ENCODE measurements at places on chromosomes 1 and 21.

GRCh38 chr1:43329995-43330751, 7.4 kb upstream of the MPL start:
- H3K4me3 ChIP-seq = no peak overlapping the region
- H3K27ac ChIP-seq = no peak overlapping the region
- H3K4me1 ChIP-seq = no peaks in the 10 kb centered on the region
- no peaks in the 10 kb centered on the region for H3K27me3 ChIP-seq

GRCh38 chr1:62528015-62528414, 69.3 kb upstream of the ANGPTL3 start:
- no peak for DNase-seq
- H3K27ac ChIP-seq = no peak overlapping the region
- no peaks in the 10 kb centered on the region for H3K4me1 ChIP-seq
- no peaks in the 10 kb centered on the region for H3K36me3 ChIP-seq

- no peak for DNase-seq
- no peaks in the 10 kb centered on the region for H3K36me3 ChIP-seq
- no peaks in the 10 kb centered on the region for H3K4me1 ChIP-seq
Observed at GRCh38 chr1:70509996-70510876, 99.2 kb downstream of the CTH start.

DNA sequence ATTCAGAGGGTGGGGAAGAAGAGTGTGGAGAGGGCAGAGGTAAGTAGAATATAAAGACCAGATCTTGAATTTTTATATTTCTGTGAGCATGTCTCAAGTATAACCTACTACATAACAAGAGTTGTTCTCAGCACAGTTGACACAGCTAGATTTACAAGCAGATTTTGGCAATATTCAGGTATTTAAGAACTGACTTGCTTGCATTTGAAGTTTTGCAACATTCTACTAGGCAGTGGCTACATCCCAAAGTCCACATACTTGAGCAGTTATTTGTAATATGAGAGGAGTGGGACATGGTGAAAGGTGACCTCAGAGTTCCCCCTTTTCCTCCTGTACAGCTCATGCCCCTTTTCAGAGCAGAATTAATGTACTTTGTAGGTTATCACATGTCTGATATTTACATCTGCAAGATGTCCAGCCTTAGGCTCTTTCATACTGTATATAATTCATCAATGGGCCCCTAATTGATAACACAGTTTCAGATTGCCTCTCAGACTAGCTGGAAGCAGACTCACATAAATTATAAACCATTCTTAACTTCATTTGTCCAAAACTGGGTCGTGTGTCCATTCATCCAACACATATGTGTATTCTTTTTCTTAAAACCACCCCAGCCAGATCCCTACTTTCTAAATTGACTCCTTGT, 136.7 kb upstream of the RAVER2 start:
- H3K4me1 ChIP-seq = no peaks in the 10 kb centered on the region
- H3K4me3 ChIP-seq = no peak overlapping the region

DNA sequence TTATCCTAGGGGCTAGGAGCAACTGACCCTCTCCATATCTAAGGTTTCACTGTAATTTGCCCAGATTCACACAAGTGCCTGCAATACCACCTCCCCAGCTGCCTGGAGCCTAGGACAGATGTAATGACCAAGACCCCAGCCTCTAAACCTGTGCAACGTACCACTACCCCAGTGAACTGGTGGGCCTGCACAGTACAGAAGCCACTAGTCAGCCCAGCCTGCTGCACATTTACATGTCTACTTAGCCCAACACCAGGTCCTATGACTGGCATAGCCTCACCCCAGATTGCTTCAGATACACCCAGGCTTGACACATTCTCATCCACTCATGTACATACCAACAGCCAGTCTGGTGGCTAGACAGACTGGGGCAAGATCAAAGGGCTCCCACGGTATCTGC, 1336.6 kb downstream of the BRINP3 start:
- H3K27me3 ChIP-seq = no peaks in the 10 kb centered on the region
- no peaks in the 10 kb centered on the region for H3K4me1 ChIP-seq
- no peak for DNase-seq
- no peak overlapping the region for H3K4me3 ChIP-seq
- H3K36me3 ChIP-seq = no peaks in the 10 kb centered on the region

Measured in effector memory CD4-positive, alpha-beta T cell (primary cell).